AG20443 (cell line): ENCODE measurements at places on chromosomes 16 and 17.

DNA sequence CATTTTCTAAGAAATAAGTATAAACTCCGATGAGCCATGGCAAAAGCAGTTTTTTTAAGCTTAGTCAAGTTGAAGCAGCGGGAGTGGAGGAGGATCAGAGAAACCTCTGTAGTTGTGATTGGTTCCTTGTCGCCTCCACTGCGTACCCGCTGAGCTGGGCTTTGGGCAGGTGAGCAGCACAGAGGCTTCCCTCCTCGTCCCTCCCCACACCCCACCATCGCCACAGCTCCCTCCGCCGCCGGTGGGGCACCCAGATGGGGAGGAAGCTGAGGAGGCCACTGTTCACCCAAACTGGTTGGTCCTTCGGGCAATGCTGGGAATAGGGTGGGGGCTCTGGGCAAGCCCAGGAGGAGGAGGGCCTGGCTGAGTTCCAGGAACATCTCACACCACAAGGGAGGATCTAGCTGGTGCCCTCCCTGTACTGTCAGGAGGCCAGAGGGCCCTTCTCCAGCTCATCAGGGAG is 5.2 kb upstream of the MRPL38 start:
- DNase-seq, result peak; percentile 40

- no peak for DNase-seq
Observed at GRCh38 chr17:19781488-19782458, 33.7 kb upstream of the ALDH3A1 start.

DNA sequence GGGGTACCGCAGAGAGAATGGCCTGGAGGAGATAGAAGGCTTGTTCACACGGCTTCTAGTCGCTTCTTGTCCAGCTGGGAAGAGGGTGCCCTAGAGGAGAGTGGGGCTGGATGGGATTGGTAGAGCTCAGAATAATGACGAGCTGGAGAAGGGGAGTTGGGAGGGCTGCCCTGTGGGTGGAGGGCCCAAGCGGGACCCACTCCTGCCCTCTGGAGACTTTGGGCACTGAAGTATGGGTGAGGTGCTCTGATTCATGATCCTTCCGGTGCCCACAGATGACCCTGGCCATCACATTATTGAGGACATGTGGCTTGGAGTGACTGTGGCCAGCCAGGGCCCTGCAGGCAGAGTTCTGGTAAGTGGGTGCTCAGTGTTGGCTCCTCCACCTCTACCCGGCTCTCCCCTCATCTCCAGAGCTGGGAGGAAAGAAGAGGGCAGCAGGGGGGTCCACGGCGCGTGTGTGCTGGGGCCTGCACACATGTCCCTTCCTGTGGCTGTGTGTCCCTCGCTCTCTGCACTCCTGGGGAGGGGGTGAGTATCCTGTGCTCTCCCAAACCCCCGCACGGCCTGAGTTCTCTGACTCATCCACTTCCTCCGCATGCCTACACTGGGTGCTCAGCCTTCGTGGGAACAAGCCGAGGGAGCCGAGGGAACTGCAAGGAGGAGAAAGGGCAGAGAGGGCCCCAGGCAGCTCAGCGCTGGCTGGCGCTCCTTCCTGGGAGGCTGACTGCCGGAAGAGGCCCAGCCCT is 8.5 kb downstream of the ITGA3 start:
- peak; percentile 85 for DNase-seq

GRCh38 chr16:48534601-48535340 is 75.2 kb downstream of the N4BP1 start:
- DNase-seq, result no peak

DNA sequence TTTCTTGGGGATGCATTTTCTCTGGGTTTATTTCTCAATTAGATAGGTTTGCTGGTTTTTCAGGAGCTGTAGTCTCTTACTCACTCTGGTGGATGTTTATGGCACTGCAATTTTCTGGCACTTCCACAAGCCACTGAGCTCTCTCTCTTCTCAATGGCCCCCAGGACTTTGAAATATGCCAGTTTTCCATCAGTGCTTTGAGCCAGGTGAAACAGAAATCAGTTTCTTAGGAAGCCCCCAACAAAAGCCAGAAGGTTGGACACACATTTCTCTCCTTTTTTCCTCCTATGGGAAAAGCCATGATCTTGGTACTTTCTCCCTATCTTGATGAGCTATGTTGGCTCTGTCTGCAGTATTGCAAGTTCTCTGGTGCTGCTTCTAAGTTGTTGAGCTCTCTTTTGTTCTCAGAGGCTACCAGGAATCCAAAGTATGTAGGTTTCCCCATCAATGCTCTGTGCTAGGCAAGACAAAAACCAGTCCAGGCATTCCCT is 90.7 kb upstream of the SMIM36 start:
- DNase-seq, result peak; percentile 62

DNA sequence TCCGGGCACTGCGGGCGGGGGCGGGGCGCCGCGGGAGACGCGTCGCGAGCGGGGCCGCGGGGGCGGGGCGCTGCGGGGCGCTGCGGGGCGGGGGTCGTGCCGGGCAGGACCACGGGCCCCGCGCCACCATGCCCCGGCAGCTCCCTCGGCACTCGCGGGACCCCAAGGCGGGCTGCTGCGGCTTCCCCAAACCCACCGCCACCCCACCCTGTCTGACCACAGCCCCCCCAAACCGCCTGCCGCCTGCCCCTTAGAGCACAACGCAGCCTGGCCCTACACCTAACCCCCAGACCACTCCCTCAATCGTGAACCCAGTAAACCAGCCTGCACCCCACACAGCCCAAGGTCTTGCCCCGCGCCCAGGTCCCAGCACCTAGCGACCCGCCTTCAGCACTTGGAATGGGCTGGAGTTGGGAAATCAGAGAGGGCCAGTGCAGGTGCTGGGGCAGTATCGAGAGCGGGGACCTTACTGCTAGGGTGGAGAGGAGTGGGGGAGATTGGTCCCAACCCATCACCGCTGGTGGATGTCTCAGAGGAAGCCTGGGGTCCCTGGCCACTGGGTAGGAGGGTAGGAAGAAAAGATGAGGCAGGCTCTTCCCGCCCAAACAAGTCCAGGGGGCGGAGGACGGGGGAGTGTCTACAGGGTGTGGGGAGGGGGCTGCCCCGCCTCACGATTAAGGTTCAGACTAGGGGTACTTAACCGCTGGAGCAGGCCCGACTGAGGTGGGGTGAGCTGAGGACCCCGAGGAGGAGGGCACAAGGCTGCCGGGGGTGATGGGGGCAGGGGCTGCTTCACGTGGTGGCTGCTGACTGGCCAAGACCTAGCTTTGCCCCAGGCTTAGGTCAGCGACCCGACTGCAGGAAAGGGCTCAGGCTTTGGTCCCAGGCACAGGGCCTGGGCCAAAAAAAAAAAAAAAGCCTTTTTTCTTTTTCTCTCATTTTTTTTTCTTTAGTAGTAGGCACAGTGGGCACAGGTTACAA is 539 bp upstream of the VAMP2 start:
- DNase-seq, result no peak

GRCh38 chr16:73067671-73068540 is 20.0 kb upstream of the ZFHX3 start:
- no peak for DNase-seq

- no peak for DNase-seq
Observed at GRCh38 chr17:10417431-10417830, 4.3 kb downstream of the MYH8 start.

DNA sequence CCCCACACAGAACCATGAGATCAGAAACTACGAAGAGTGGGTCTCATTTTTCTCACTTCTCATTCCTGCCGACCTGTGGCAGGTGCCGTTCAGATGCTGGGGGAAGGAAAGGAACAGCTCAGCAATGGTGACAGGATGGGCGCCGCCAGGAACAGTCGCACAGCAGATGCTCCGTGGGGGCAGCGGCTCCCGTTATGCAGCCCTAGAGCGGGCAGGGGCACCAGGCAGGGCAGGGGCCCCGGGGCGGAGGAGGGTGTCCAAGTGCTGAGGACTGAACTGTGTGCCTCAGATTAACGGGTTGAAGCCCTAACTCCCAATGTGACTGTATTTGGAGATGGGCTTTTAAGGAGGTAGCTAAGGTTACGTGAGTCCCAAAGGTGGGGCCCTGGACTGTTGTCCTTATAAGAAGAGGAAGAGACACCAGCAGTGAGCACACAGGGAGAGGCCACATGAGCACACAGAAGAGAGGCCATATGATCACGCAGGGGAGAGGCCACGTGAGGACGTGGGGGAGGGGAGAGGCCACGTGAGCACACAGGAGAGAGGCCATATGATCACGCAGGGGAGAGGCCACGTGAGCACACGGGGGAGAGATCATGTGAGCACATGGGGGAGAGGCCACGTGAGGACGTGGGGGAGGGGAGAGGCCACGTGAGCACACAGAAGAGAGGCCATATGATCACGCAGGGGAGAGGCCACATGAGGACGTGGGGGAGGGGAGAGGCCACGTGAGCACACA is 95.7 kb upstream of the METRNL start:
- no peak for DNase-seq

DNA sequence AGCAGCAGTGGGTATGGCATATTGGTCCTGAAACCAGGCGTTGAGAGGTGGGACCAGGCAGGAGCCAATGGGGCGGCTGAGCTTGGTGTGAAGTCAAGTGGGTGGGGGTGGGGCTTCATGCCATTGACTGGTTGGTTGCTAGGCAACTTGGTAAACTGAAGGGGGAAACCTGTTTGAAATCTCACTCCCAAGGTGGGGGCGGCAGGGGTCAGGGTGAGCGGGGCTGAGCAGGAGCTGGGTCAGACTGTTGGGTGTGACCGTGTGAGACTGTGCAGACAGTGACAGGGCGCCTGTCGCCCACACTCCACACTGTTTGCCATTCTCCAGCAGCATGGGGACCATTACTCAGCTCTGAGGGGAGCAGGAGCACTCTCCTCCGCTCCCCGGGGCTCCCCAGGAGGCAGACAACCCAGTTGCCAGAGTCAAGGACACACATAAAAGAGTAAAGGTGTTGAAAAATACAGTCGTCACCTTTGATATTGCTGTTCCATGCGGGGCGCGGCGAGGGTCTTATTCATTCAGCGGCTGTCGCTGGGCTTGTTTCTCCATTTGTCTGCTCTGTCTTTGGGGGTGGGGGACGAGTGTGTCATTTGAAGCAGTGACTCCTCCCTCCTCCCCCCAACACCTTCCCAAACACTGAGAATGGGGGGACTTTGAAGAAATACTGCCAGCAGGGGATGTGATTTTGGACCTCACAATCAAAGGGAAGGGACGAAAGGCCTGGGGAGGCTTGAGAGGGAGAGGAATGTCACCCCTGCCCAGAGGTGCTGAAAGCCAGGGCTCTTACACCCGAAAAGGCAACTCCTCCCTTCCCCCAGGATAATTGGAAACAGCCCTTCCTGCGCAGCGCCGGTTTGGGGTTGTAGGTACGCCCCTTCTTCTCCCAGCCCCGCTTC is 1.2 kb upstream of the EFNB3 start:
- peak; percentile 57 for DNase-seq

DNA sequence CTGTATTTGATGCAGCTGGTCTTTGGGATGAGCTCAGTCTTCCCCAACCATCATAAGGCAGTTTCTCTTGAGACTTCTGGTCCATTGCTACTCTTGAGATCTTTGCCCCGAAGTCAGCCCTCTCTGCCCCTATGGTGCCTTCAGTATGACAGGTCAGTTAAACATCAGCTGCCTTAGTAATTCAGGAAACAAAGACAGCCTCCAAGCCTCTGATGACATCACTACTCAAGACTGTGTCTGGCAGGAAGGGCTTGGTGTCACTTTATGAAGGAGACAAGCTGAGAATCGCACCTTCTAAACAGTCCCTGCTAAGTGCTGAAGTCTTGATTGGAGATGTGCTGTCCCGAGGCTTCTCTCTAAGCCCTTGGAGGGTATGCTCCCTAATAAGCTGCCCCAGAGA is 104.9 kb upstream of the TBX2 start:
- peak; percentile 71 for DNase-seq

GRCh38 chr16:9429646-9430330 is 338.3 kb downstream of the HAPSTR1 start:
- no peak for DNase-seq

DNA sequence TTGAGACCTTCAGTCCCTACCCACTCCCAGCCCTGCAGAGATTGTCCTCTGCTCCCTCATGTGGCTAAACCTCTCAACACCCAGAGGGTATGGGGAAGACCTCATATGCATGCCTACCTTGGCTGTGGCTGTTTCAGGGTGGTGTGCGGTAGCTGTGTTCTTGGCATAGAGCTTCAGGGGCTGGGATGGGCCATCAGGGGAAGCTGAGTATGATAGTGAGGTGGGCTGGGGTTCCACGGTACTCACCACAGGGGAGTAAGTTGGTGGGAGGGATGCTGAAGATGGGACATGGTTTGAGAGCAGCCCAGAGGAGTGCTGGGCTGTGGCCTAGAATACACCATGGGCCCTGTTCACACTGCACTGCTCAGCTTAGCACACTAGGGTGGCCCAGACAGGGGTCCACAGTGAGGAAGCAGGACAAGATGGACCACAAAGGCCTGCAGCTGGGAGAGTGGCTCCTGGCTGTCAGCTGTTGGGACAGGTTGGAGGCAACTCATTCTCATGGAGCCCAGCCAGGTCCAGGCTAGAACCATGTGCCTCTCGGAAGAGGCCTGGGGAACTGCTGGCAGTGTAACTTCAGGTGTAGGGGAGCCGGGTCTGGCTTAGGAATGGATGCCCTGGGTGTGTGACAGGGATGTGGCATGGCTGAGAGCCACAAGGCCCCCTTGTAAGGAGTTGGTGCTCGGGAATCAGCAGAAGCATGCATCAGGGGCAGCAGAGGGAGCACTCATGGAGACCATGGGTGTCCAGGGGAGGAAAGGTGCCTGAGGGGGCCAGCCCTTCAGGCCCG is 3.1 kb downstream of the MFAP4 start:
- peak; percentile 42 for DNase-seq

GRCh38 chr16:24771132-24771778 is 41.8 kb downstream of the TNRC6A start:
- no peak for DNase-seq

DNA sequence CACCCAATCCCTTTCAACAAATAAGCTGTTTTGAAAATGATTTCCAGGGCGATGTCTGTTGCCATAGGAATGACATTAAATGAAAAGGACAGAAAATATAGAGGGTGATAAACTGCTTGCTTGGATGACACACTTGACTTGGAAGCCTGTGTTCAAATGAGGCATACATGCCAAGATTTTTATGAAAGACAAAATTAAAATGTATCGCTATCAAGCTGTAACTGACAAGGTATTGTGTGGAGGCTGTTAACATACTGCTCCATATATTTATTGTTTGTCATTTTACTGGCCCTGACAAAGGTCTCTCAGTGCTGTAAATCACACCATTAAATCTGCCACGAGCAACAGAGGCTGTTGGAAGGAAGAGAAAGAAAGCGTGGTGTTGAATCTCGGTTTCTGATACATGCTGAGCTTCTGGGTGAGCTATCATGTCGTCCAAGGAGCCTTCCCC is 456.2 kb upstream of the SALL1 start:
- DNase-seq, result no peak
